ENCODE measurements at places on chromosomes 11 and 22. TPM values are rescaled to one million over a fixed set of nuclear protein-coding genes. Genes with fewer than 3 reads are reported as not detected.

EMID1 gene
- 1.3 TPM for total RNA-seq

TSGA10IP gene
- total RNA-seq: not detected

TRIM49D2 gene
- total RNA-seq: not detected

CARD16 gene
- total RNA-seq: 109 TPM

PAMR1 gene
- total RNA-seq: not detected

Data from CD4-positive, CD25-positive, alpha-beta regulatory T cell (primary cell).